Esophagus muscularis mucosa (tissue), 4 donors: ENCODE measurements at places on chromosomes 1 and 21. TPM values are rescaled to one million over a fixed set of nuclear protein-coding genes. Genes with fewer than 3 reads are reported as not detected.

- no peak for DNase-seq
Observed at GRCh38 chr1:166884040-166884642, 8.1 kb upstream of the TADA1 start.

DNA sequence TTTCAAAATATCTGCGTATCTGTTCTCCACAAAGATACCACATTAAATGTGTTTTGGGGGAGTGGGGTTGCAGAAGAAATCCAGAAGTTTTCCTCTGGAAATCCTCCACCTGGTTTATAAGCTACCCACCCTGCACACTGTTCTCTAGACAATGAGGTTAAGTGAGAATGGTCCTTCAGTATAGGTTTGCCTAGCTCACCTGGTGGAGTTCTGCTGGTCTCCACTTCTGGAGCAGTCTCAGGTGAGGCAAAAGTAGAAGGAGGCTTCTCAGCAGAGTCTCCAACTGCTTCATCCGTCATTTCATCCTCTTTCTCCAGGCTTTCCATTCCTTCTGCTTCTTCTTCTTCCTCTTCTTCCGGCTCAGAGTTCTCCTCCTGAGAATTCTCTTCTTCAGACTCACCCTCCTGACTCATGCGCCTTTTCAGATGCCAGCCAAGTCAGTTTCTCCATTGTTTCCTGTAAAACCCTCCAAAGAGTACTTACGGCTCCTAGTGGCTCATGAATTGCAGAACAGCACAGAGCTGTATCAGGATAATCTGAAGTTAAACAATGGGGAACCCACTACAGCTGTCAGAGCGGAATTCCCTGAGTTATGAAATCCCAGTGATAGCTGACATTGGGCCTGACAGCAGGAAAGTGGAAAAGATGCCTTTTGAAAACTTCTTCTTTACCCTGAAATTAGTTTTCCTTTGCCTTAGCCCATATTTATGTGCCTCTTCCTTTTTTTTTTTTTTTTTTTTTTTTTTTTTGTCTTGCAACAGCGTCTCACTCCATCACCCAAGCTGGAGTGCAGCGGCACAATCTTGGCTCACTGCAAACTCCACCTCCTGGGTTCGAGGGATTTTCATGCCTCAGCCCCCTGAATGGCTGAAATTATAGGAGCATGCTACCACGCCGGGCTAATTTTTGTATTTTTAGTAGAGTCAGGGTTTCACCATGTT, 38.5 kb downstream of the MSTO1 start:
- DNase-seq, result no peak

FNDC10 gene
- not detected for total RNA-seq

UCK2 gene
- total RNA-seq, result 13.7 TPM
